M059J (cell line): ENCODE measurements at places on chromosomes 5 and 9.

GRCh38 chr9:4618700-4619099 is 43.4 kb upstream of the PLPP6 start:
- DNase-seq = no peak

DNA sequence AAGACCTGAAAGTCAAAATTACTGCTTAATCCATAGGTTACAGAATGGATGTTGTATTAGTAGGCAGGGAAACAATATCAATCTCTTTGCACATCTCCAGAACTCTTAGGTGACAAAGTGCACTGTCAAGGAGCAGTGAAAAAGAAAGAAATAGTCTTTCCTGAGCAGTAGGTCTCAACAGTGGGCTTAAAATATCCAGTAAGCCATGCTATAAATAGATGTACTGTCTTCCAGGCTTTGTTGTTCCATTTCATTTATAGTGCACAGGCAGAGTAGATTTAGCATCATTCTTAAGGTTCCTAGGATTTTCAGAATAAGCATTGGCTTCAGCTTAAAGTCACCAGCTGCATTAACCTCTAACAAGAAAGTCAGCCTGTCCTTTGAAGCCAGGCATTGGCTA is 50.7 kb downstream of the SSBP2 start:
- DNase-seq = no peak

DNA sequence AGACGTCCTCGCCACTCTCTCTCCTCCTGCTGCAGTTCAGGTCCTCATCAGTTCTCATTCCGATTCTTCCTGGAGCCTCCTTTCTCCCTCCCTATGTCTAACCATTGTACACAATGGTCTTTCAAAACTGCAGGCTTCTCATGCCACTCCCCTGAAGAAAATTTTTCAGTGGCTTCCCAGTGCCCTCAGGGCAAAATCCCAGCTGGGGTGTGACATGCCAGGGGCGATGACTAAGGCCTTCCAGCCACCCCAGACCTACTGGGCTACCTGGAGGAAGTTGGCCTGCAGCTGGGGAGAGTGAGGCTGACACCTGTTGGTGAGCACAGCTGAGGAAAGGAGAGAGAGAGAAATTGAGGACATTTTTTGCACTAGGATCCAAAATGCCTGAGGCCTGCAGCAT is 65.2 kb downstream of the SREK1 start:
- peak; percentile 92 for DNase-seq

DNA sequence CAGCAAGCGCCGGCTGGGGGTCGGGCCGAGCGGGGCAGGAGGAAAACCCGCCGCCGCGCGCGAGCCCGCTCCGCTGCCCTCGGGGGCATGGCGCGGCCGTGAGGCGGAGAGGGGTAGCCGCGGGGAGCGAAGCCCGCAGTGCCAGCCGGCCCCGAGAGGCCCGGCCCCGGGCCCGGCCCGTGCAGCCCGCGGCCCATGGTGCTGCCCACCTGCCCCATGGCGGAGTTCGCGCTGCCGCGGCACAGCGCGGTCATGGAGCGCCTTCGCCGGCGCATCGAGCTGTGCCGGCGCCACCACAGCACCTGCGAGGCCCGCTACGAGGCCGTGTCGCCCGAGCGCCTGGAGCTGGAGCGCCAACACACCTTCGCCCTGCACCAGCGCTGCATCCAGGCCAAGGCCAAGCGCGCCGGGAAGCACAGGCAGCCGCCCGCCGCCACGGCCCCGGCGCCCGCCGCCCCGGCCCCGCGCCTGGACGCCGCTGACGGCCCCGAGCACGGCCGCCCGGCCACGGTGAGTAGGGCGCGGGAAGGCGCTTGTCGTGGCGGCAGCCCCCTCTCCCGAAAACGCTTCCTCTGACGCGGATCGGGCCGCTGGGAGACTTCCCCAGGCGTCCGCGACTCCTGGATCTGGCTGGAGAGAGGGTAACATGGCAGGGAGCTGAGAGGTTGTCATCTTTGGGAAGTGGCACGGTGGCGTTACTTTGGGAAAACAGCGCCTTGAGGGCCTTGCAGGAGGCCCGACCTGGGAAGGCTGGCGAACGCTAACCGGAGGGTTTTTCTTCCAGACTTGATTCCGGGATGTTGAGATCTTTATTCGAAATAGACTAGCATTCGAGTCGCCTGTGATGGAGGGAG is 523 bp downstream of the MAML1 start:
- peak; percentile 49 for DNase-seq

DNA sequence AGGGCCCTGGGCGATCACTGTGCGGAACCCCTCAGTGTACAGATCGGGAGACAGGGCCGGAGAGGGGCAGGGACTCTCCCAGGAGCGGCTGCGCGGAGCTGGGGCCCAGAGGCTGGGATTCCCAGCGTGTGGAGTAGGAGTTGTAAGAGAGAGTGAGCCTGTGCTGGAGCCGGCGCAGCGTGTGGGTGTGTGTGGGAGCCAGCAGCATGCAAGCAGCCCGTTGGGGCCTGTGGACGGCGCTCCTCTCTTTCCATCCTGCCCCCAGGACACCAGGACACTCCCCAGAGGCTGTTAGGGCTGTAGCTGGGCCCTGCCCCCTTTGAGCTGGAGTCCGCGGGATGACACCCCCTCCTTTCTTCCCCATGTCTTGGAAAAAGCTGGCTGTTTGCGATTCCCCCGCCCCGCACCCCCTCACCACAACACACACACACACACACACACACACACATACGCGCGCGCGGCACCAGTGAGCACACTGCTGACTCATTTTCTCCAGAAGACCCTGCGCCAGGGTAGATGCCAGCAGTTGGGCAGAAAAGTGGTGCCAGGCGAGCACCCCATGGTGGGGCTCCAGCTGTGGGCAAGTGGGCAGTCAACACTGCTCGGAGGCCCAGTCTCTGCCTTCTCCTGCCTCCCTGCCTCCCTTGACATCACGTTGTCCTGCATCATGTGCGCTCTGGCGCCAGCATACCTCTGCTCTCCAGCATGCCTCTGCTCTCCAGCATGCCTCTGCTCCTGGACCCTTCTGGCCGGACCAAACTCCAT is 1.5 kb downstream of the COL27A1 start:
- peak; percentile 61 for DNase-seq

DNA sequence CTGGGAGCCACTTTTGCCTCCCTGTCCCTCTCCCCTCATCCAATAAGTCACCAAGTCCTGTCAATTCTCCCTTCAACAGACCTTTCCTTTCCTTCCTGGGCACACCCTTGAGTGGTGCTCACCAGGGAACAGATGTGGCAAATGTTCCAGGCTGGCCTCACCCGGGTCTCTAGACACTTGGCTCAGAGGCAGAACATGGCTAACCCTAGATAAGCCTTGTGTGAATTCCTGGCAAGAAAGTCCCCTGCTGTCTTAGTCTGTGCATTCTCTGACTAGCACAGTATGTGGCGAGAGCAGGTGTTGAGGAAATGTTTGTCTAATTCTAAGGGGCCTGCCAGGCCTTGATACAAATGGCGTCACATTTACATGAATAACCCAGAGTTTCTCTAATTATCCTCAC is 41.2 kb upstream of the PTGS1 start:
- DNase-seq = no peak

- no peak for DNase-seq
Observed at GRCh38 chr5:135425641-135426040, 21.5 kb downstream of the DCANP1 start.

DNA sequence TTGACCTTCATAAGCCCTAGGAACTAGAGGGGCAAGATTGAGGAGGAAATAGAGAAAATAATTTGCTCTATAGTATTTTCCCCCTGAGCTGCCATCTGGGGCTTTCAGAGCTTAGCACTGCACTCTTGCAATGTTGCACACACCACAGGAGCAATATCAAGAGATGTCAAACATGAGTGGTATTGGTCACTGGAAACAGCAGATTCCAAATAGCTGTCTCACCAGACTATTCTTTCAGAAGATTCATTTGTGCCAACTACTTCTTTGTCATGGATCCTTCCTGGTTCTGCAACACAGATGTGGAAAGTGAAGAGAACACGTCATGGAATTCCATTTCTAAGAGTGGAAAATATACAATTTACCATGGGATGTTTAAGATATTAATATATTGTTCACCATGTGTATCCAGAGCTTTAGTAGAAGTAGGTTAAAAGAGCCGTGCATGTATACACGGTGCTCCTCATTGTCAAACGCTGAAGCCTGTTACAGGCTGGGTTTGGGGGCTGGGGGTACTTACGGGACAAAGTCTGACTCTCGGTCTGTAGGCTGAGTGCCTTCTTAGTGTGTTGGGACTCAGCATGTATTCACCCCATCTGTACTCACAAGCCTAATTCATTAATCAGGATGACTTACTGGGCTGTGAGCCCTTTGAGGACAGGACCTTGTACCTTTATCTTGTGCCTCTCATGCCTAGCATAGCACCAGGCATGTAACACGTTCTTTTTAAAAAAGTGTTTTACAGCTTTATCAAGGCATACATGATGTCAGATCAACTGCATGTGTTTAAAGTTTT is 31.4 kb upstream of the GDNF start:
- peak; percentile 51 for DNase-seq

DNA sequence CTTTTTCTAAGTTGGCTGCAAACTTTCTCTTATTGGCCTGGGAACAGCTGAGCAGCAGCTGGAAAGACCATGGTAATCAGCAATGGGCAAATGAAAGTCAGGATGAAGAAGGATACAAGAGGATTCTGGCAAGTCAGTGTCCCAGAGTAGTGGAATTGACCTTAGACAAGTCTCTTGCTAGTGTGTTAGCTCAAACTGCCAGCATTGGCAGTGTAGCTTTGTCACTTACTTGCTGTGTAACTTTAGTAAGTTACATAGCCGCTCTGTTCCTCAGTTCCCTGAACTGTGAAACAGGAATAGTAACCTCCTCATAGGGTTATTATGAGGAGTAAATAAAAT is 3.6 kb downstream of the ALDH1A1 start:
- no peak for DNase-seq

GRCh38 chr9:36470643-36471290 is 70.7 kb upstream of the RNF38 start:
- DNase-seq = peak; percentile 76

- peak; percentile 15 for DNase-seq
Observed at GRCh38 chr5:65086234-65086890, 317.6 kb downstream of the CWC27 start.

- DNase-seq = no peak
Observed at GRCh38 chr9:134329886-134330285, 3.6 kb downstream of the RXRA start.

DNA sequence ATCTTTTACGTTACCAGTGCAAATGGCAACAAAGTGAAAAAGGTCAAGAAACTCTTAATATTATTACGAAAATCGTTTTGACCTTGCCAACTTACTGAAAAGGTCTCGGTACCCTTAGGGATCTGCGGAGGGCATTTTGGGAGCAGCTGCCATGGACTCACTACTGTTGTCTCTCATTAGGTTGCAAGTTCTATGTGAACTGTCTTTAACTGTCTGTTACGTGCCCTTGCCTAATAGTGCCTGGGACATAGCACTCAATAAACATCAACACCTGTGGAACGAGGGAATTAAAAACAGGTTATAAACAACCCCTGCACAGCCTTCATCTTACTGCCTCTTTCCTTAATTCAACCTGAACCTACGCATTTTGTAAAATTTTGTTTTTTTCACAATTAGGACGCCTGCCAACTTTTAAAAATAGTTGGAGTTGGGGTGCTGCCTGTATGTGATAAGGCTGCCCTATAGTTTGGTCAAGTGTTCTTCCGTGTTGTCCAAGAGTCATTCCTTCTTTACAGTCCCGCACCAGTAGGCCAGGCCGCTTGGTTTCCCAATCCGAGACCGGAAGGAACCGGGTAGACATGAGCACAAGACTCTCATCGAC is 527 bp upstream of the SREK1 start:
- DNase-seq = no peak

DNA sequence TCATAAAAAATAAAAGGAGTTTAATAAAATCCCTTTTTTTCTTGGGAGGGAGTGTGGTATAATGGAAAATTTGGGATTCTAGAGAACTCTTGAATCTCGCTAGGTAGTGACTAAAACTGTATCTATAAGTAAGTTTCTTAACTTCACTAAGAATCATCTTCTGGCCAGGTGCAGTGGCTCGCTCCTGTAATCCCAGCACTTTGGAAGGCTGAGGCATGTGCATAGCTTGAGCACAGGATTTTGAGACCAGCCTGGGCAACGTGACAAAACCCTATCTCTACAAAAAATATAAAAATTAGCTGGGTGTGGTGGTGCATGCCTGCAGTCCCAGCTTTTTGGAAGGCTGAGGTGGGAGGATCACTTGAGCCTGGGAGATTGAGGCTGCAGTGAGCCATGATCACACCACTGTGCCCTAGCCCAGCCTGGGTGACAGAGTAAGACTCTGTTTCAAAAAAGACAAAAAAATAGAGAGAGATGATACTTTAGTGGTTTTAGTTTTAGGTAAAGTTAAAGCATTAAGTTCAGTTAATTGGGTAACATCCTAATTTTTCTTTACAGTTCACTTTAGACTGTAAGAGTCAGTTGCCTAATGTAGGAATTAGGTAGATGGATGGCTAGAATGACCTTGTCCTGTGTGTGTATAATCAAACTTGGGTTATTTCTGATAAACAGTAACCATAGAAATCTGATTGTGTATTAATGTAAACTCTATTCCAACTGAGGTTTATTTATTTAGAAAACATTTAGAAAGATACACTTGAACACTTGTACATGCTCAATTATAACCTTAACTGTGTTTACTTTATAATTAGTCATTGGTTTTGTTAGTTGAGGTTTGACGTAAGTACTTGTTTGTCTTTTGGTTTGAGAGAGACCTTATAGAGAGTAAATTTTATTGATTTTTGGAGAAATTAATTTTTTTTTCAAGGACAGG is 17.8 kb downstream of the UNC13B start:
- peak; percentile 22 for DNase-seq

DNA sequence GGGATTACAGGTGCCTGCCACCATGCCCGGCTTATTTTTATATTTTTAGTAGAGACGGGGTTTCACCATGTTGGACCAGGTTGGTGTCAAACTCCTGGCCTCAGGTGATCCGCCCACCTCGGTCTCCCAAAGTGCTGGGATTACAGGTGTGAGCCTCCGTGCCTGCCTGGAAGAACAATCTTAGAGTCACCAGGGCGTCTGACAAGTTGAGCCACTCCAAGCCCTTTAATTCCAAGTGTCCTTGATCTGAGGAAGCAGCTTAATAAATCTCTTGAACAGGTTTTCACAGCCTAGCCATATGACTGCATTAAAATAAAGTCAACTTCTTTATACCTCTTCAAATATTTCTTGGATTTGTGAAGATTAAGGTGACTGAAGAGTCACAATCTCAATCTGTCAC is 31.5 kb downstream of the SLC44A1 start:
- DNase-seq = no peak

DNA sequence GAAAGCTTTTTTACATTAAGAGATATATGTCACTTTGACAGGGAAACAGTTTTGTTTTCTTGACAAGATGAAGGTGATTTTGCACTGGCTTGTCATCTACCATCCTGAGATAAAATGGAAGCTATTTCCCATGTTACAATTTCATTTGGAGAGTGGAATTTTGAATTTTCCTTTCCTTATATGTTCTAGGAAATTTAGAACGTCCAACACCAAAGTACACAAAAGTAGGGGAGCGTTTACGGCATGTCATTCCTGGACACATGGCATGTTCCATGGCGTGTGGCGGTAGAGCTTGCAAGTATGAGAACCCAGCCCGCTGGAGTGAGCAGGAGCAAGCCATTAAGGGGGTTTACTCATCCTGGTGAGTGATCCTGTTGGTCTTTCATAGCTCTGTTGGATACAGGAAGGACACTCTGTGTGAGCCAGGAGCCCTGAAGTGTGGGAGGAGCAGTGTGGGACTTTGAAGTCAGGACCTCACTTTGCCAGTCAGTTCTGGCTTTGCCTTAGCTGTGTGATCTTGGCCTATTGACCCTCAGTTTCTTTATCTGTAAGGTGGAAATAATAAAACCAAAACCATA is 887 bp downstream of the PTPDC1 start:
- peak; percentile 29 for DNase-seq
